ENCODE measurements at places on chromosomes 3 and 15. TPM values are rescaled to one million over a fixed set of nuclear protein-coding genes. Genes with fewer than 3 reads are reported as not detected.
A peak's percentile ranks its signal among the peaks of the same experiment; 100 is the strongest.

- no peak for DNase-seq
Observed at GRCh38 chr3:57791245-57791644, 35.1 kb downstream of the SLMAP start.

GRCh38 chr3:107993771-107994170, 97.1 kb downstream of the CD47 start:
- no peak for DNase-seq

DNA sequence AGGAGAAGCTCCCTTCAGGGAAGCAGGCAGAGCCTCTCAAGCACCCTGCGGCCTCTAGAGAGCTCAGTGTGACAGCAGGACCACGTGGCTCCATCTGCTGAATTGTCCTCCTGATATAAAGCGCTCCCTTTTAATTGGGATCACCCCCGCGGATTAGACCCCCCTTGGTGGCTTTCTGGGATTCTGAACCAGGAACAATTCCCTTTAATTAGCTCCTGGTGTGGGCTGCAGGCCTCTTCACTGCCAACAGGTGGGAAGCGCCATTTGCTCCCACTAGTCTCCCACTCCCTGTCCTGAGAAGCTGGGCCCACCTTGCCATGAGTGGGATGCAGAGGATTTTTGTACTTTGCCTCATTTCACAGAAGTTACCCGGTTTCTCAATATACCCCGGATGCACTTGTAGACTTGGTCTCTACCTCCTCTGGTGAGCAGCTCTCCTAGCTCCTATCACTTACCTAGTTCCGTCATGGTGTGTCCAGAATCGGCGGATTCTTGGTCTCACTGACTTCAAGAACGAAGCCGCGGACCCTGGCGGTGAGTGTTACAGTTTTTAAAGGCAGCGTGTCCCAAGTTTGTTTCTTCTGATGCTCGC, 592 bp downstream of the PGPEP1L start:
- DNase-seq: no peak

- DNase-seq: no peak
Observed at GRCh38 chr3:151319628-151320027, 3.0 kb upstream of the GPR87 start.

DNA sequence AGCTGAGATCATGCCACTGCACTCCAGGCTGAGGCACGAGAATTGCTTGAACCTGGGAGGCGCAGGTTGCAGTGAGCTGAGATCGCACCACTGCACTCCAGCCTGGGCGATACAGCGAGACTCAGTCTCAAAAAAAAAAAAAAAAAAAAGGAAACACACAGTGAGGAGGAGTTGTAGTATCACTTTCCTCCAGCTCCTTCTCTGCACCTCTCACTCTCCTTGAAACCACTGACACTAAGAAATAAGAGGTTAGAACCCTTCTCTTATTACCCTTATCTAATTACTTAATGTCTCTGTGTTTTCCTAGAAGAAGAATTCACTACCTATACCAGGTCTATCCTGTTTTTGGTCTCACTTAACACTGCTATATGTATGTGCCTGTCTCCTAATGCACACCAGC, 31.7 kb downstream of the RAB27A start:
- DNase-seq: no peak

GRCh38 chr3:106783231-106783630, 594.0 kb upstream of the CCDC54 start:
- DNase-seq: no peak

DNA sequence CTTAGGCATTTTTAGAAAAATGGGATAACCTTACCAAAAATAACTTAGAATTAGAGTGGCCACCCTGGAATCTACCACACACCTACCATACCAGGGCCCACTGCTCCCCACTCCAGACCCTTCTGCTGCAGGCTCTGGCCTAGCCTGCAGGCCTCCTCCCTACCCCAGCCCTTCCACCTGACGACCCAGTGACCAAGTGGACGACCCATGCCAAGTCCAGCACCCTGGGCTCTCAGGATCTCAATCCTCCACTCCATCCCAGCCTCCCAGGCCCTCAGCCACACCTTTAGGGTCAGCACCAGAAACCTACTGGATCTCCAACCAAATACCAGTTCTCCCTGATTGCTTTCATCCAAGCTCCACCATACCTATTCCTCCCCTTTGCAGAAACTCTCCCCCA, 145.8 kb downstream of the TPRA1 start:
- DNase-seq: no peak

GRCh38 chr15:69881302-69881670, 216.4 kb downstream of the TLE3 start:
- DNase-seq: no peak

DNA sequence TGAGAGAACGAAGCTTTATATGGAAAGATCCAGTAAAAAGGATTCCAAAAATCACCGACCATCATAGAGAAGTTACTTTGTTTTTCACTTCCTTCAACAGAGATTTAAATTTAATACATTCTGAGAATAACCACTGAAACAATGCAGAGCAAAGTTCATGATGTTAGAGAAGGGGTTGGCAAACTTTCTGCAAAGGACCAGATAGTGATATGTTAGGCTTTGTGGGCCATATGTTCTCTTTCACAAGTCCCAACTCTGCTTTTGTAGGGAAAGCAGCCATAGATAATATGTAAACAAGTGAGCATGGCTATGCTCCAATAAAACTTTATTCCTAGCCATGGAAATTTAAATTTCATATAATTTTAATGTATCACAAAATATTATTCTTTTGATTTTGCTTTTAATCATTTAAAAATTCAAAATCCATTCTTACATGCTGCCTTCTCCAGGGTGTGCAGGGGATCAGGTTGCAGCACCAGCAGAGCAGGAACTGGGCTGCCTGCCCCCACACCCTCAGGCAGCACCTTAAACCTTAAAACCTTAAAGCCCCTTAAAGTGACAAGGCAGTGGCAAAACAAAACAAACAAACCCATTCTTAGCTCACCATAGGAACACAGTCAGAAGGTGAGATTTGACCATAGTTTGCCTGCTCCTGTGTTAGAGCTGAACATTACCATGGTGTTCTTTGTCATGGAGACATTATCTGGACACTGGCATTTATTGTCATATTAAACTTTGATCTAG, 16.9 kb upstream of the IGSF10 start:
- peak; percentile 20 for DNase-seq

DNA sequence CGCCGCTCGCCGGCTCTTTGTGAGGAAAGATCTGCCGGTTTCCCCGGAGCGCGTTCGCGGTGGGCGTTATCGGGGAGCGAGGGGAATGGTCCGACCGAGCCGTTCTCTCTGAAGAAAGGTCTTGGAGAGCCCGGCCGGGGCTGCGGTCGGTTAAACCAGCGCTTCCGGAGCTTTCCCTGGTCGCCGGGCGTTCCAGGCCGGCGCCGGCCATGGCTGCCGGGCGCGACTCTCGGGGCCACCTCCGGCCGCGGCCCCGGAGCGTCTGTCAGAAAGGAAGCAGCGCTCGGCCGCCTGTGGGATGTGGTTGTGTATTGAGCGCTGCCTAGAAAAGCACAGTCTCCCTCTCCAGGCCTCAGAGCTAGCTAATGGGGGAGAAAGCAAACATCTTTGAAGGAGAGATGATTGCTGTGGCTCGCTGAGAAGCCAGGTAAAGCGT, 731 bp downstream of the FYTTD1 start:
- peak; percentile 83 for DNase-seq

DNA sequence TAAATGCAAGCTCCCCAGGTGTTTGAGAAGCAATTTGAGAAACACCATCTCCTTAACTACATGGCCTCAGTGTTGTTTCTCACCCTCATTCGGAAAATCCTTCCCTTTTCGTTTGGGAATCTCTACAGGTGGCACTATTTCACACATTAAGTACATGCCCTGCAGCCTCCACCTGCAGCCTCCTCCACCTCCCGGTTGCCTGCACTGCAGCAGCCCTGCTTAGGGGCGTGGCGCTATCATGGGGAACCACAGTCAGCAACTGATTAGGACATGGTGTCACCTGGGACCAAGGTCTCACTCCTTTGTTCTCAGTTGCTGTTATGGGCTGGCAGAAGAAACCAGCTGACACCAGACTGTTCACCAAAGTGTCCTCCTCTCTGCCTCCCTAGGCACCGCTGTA, 11.7 kb upstream of the ZNF774 start:
- peak; percentile 60 for DNase-seq

DNA sequence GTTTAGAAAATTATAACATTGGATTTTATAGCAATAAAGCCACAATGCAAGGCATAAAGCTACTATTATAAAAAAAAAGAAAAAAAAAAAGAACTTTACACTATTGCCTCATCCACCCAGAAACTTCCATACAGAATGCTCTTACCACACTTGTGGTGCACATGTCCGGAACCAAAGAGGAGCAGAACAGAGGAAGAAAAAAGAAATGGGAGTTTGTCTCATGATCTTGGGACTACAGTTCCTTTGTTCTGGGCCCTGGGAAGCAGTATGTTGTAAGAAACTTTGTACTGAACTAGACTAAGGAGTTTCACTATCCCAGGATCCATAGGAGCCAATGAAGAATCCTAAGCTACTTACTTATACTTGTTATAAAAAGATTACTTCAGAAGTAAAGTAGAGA, 36.1 kb downstream of the FMN1 start:
- no peak for DNase-seq

DNA sequence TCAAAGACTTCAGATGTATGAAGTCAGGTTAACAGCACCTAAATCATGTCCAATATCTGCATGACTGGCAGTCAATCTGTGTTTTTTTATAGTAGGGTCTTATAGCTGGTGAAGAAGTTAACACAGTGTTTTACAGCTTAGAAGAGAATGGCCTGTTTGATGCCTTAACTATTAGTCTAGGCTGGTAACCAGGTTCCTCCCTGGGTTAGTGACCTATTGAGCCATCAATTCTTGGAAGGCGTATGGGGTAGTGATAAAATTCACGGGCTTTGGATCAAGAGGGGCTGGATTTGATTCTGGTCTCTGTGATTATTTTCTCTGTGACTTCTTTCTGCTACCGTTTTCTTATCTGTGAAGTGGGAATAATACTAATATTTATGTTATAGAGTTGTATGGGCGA, 16.0 kb upstream of the TNFSF10 start:
- DNase-seq: no peak

DNA sequence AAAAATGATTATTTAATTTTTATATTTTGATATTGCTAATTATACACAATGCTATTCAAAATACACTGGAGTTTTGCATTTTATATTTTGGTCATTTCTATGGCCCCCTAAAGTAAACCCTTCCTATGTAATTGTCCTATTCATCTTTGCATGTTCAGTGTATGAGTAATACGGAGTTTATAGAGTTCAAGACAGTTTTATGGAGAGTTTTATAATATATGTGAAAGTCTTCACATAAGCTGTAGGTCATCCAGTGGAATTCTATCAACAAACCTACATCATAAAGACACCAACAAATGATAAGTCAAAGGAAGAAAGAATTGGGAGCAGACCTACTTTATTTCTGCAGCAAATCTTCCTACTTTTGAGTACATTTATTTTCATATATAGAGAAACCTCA, 1200.4 kb upstream of the EPHA6 start:
- DNase-seq: no peak

GRCh38 chr3:71262364-71263265, 320.9 kb downstream of the FOXP1 start:
- no peak for DNase-seq

DNA sequence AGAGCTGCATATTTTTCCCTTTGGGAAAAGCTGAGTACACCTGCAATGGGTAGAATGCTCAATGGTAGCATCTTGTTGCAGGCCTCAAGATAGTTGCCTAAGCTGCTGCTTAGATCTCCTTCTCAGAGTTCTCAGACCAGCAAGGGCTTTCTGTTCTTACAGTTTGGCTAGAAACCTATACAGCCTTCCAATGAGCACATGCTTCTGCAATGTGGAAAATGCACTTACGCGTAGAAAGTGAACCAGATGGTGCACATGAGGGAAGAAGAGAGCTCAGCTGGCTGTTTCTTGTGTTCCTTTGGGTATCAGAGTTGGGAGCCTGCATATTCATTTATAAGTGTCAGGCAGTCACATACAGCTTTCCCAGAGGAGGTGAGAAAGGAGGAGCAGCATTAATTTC, 136.4 kb downstream of the B3GALNT1 start:
- peak; percentile 9 for DNase-seq

DNA sequence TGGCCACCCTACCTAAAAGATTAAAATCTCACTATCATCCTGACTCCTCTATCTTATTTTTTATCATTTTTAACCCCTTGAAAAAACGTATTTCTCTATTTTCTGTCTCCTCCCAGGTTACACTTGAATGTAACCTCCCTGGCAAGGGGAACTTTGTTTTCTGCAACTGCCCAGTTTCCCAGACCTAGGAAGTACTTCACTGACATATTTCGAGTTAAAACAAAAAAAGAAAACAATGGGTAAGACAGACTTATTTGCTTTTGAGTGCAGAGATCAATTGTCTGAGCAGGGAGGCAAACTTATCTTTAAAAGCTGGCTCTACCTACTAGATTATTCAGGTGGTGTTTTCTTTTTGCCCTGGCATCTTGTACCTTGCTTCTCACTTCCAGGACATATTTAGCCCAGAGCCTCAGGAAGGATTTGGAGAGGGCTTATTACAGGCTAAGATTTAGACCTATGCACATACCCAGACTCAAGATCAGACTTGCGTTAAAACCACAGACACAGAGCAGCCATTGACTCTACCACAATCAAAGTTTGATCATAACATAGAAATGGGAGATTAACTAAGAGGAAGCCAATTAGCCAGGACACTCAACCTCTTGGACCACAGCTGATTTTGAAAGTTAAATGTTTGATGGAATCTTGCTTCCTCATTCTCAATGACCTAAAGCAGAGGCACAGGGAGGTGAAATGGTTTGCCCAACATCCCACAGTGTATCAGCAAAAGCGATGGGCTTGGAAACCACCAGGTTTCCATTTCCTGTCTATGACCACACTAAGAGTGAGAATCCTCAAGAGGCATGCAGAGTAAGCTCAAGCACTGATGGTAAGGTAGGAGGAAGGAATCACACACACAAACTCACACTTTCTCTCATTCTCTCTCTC, 169.5 kb upstream of the THBS1 start:
- DNase-seq: no peak

- no peak for DNase-seq
Observed at GRCh38 chr3:59654123-59654479, 604.3 kb upstream of the CFAP20DC start.

DNA sequence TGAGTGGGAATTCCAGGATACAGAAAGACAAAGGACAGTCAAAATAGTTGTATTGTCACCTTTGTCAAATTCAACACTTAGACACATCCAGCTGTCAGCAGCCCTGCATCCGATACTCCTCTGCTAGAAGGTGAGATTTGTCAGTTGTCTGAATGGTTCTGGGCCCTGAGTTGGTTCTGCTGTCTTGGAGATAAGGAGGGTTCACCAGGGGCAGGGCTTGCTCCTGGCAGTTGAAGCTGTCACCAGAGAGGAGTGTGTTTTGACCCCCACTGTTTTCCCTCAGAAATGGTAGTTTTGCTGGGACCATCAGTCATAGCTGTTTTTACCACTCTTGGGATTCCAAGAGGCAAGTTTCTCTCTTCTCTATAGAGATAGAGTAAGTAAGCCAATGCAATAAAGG, 3.2 kb upstream of the KY start:
- DNase-seq: no peak

Gene TTLL13
- not detected for total RNA-seq

Gene CD200R1
- 0.28 TPM for total RNA-seq

Gene SCN5A
- 8.2 TPM for total RNA-seq

Gene ALPK3
- total RNA-seq: 29.7 TPM

Gene ACKR2
- total RNA-seq: 0.35 TPM

Gene KNG1
- total RNA-seq: not detected

Gene SLC28A2
- not detected for total RNA-seq

Gene CD96
- not detected for total RNA-seq

Gene UPK1B
- total RNA-seq: 0.66 TPM

Gene GNAT1
- not detected for total RNA-seq

Gene CERS3
- total RNA-seq: 2.2 TPM

Gene PRSS50
- 1.4 TPM for total RNA-seq

Gene NRG4
- total RNA-seq: not detected

Gene BHLHE40
- total RNA-seq: 2.2 TPM

Gene HCN4
- total RNA-seq: 10.1 TPM

Gene SLC7A14
- total RNA-seq: 0.49 TPM

Gene ERICH6
- total RNA-seq: not detected

Measured in GM23338 (cell line).